Foreskin keratinocyte (primary cell): ENCODE measurements at places on chromosomes 3 and 15.

- DNase-seq: peak; percentile 100
Observed at GRCh38 chr3:111761309-111761795, 97.7 kb upstream of the PHLDB2 start.

DNA sequence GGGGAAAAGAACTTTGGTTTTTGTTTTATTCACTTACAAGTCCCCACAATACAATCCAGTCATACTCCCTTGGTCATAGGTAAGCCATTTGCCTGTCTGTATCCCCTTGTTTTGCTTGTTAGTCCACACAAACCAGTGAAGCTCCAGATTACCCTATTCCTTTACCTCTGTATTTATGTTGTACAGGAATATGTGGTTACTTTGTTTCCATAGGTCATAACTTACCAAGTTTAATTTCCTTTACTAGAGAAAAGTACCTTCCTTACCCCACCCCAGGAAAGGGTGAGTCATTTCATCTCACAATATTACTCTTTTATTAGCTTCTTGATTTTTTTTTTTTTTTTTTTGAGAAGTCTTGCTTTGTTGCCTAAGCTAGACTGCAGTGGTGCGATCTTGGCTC, 113.4 kb upstream of the LRRFIP2 start:
- no peak for DNase-seq

GRCh38 chr3:8972639-8973038, 9.4 kb upstream of the RAD18 start:
- peak; percentile 65 for DNase-seq

DNA sequence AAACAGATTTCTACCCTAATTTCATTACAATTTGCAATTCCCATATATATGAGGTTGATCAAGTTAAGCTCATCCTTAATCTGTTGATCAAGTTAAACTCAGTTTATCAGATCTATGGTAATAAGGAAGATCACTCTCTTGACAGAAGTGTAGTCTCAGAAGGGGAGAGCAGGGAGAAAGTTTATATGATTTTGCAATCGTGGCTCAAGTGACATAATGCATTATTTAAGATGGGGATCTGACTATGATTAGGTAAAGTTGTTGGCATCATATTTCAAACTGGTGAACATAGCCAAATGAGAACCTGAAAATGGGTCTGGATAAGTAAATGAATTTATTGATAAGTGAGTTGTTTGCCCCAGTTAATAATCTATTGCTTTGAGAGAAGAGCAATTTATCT, 995.3 kb downstream of the OTOL1 start:
- DNase-seq: no peak

DNA sequence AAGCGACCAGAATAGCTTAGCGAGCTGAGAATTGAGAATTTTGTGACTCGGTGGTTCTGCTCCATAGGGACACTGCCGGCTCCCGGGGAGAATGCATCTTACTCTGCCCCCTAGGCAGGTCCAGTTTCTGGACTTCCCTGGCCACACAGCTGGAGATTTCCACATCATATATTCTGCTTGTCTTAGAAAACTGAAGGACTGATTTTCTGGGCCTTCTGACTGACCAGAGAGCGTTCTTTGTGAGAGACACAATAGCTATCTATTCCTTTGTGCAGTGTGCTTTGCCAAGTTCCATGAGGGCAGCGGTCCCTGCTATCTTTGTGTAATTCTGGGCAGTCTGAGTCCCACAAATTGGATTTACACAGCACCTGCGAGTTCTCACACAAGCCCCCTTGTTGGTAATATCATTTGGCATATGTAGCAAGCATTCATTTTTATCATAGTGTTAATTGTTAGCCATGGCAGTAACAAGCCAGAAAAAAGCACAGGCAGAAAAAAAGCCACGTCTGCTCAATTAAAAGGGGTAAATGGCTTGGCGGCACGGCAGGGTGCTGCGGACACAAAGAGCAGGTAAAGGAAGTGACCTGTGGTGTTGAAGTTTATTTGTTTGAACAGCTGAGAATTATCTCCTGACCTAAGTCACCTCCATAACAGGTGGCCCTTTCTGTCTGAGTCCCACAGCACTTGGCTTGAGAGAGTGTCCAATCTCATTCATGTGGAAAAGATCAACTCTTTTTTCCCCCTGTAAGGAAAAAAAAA, 688.7 kb downstream of the TUSC7 start:
- DNase-seq: no peak
